Effector memory CD8-positive, alpha-beta T cell (primary cell): ENCODE measurements at places on chromosomes 12 and 14.

GRCh38 chr14:92952481-92953298 is 29.7 kb downstream of the CHGA start:
- H3K4me1 ChIP-seq: peaks cover 7% of the 10 kb centered on the region
- no peaks in the 10 kb centered on the region for H3K27me3 ChIP-seq
- peak overlapping the region; percentile 46 for H3K27ac ChIP-seq
- no peak for DNase-seq
- H3K36me3 ChIP-seq: peaks cover 42% of the 10 kb centered on the region
- no peak overlapping the region for H3K4me3 ChIP-seq

DNA sequence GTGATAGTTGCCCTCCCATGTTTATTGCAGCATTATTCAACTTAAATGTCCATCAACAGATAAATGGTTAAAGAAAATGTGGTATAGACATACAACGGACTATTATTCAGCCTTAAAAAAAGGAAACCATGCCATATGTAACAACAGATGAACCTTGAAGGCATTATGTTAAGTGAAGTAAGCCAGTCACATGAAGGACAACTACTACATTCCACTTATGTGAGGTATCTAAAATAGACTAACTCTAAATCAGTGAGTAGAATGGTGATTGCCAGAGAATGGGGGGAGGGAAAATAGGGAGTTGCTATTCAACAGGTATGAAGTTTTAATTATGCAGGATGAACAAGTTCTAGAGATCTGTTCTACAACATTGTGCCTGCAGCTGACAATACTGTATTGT is 10.1 kb downstream of the PCNX4 start:
- no peak overlapping the region for H3K4me3 ChIP-seq
- no peaks in the 10 kb centered on the region for H3K27me3 ChIP-seq
- no peak overlapping the region for H3K27ac ChIP-seq
- peaks cover 33% of the 10 kb centered on the region for H3K4me1 ChIP-seq
- no peak for DNase-seq

- H3K27me3 ChIP-seq: peaks cover 55% of the 10 kb centered on the region
- peak overlapping the region; percentile 72 for H3K4me3 ChIP-seq
- H3K4me1 ChIP-seq: peaks cover 35% of the 10 kb centered on the region
These were observed 118.8 kb upstream of the DIO3 start for GRCh38 chr14:101442451-101442850.

- peaks cover 72% of the 10 kb centered on the region for H3K27me3 ChIP-seq
- H3K27ac ChIP-seq: no peak overlapping the region
- H3K4me1 ChIP-seq: no peaks in the 10 kb centered on the region
- no peak for DNase-seq
- no peak overlapping the region for H3K4me3 ChIP-seq
These were observed 2.3 kb downstream of the VWF start for GRCh38 chr12:6122201-6122600.

DNA sequence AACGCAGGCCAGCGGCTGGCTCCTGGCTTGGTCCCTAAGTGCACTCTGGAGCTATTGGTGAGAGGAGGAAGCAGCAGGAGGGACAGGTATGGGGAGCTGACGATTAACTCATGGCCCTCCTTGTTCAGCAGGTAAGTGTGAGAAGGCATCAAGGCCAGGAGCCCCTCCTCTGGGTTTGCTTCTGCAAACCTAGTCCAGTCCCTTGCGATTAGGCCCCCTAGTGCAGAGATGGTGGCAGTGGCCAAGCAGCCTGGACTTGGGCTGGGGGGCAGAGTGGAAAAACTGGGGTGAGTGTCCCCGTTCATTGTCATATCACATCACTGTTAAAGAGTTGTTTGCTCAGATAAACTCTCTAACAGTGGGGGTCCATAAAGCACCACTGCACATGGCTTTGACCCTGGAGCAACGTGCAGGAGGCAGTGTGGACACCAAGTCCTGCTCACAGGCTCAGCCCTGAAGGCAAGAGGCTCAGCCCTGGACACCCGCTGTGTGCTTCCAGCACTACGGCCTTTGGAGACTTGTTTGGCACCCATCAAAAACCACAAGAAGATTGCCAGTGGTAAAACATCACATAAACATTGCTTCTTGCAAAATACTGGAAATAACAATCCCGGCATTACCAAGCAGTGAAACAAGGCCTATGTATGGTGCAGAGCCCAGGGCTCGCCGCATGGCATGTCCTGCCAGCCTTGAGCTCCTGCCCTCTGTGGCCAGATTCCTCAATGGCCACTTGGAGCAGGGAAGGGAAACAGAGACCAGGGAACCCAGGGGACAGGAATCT is 184.3 kb upstream of the RTL1 start:
- H3K27ac ChIP-seq: no peak overlapping the region
- peaks cover 3% of the 10 kb centered on the region for H3K36me3 ChIP-seq
- no peaks in the 10 kb centered on the region for H3K4me1 ChIP-seq
- no peak overlapping the region for H3K4me3 ChIP-seq
